C1 segment of cervical spinal cord (tissue), 14 donors: ENCODE measurements at places on chromosomes 6 and 20.
A peak's percentile ranks its signal among the peaks of the same experiment; 100 is the strongest.

GRCh38 chr6:167807756-167808155 lies 19.0 kb upstream of the AFDN start:
- no peak for DNase-seq

DNA sequence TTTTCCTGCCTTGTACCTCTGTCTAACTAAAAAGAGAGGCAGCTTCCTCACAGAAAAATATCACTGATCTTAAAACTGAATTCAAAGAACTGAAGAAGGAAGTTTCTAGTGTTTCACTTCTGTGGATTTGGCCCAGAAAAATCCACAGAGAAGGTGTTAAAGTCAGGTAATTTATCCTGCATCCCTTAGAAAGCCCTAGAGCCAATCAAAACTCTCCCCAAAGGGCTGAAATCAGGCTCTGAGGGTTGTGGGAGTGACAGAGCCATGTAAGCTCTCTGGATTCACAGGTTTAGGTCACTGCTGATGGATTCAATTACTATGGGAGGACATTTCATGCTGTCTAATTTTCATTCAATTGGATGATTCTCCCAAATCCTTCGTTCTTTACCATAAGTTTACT lies 152.3 kb downstream of the OR2B2 start:
- no peak for DNase-seq

GRCh38 chr6:82711105-82711827 lies 347.6 kb downstream of the TPBG start:
- peak; percentile 66 for DNase-seq

GRCh38 chr6:128024046-128024445 lies 123.2 kb upstream of the THEMIS start:
- DNase-seq = no peak

- DNase-seq = no peak
These were observed 68.2 kb upstream of the FUCA2 start for GRCh38 chr6:143579703-143580102.
